ENCODE measurements at places on chromosomes 11 and 22.
A peak's percentile ranks its signal among the peaks of the same experiment; 100 is the strongest.

DNA sequence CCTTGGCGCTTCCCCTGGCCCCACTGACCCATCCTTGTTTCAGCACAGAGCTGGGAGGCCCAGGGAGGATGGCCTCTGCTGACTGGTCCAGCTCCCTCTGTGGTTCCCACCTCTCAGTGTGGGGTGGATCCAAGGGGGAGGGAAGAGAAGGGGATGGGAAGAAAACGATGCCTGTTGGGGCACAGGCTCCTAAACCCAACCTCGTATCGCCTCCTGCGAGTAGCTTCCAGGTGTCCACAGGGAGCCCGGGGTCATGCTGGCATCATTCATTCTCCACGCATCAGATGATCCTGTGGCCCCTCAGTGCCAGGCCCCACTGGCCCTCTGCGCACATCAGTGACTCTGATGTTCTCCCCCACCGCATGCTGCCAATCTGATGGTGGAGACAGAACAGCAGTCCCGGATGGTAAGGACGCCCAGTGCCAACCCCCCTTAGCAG is 5.1 kb downstream of the MYEOV start:
- DNase-seq, result no peak

DNA sequence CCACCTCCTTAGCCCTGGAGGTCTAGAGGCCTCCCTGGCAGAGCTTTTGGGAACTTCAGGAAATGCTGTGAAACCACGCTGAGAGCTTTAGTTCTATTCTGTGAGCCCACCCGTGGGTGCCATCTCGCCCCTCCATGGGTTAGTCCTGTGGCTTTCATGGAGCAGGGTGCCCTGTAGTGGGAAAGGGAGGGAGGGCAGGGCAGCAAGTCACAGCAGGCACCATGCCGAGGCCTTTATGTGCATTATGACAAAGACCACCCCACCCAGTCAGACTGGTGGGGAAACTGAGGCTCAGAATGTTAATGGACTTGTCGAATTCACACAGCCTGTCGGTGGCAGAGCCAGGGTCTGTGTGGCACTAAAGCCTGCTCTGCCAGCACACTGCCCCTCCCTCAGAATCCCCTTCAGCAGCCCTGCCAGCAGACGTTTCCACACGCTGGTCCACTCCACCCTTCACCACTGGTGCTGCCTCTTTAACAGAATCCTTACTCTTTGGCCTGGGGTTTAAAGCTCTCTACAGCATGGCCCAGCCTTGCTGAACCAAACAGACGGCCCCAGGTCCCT is 13.4 kb downstream of the TMPRSS13 start:
- no peak for DNase-seq

GRCh38 chr22:46025973-46026898 is 49.3 kb upstream of the WNT7B start:
- DNase-seq, result no peak

DNA sequence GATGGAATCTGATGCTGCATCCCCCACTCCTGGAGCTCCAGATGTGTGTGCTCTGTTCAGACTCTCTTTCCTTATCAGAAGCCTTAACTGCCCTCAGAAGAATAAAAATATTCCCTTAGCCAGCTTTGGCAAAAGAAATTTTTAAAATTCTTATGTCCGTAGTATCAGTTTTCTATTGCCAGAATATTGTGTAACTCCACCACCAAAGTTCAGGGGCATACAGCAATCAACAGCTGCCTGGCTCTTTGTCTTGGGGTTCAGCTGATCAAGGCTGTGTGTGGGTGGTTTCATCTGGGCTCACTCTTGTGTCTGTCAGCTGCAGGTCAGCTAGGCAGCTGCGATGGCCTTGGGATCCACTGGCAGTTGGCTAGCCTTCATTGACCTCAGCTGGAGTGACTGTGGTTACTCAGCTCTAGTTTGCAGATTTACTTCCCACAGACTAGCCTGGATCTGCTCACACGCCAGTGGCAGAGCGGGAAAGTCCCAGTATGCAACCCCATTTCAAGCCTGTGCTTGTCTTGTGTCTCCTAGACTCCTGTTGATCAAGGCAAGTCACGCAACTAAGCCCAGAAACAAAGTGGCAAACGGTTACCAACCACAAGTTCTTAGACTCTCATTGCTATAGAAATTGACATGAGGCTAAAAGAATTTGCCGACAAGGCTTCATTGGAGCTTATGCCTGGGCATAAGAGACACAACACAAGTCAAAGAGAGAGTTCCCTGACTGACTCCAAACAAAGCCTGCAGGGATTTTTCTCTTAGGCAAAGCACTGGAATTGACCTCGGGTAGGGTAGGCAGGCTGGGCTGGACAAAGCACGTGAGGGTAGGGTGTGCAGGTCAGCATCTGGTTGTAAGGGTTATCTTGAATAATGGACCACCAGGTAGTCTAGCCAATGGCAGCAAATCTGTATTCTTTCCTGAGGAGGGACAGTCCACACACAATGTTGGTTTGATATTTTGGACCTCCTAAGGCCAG is 7.5 kb downstream of the TMEM138 start:
- peak; percentile 75 for DNase-seq

- DNase-seq, result no peak
Measured at GRCh38 chr22:49547751-49548239, 279.9 kb downstream of the BRD1 start.

- DNase-seq, result no peak
Measured at GRCh38 chr11:20844216-20844615, 174.8 kb downstream of the NELL1 start.

DNA sequence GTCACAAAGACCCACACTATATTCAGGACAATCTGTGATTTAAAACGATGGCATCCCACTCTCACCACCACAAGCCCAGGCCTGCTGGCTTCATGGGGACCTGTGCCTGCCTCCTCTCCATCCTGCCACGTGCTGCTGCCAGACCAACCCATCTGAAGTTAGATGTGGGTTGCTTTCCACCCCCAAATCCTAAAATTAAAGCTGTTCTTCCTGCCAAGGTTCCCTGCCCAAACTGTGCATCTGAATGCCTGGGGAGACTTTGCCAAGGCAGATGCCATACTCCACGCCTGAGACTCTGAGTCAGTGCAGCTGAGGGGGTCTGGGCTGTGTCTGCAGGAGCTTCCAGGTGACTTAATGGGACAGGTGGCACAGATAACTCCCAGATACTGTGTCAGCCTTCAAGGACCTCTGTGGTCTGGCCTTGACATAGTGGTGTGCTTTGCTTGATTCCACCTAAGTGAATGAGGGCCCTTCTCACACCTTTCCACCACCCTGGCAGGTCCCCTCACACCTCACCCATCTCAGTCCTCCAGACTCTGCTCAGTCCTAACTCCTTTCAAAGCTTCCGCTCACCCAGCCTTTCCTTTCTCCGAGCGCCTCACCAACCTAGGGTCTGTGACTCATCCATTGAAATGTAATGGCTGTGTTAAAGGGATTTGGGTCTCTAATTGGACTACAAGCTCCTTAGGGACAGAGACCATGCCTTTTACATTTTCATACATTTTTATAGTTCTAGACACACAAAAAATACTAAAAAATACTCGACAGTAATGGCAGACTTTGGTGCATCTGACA is 18.6 kb downstream of the ADAMTS8 start:
- no peak for DNase-seq

GRCh38 chr22:27461470-27461869 is 340.1 kb downstream of the MN1 start:
- DNase-seq, result no peak

DNA sequence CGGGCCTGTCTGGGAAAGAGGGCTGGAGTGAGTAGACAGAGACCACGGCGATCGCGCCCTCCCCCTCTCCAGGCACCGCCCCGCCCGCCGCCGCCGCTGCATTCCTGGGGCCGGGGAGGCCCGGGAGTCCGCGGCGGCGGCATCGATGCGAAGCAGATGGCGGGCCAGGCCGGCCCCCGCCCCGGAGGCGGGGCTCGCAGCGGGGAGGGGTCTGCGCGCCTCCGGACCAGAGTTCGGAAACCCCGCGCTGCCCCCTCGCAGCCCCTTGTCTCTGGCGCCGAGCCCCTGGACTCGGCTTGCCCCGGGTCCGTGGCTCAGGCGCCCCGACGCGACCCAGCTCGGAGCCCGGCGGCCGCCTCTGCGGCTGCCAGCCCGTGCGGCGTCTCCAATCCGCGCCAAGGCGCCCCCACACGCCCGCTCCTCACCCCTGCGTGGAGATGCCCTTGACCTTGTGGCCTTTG is 1.3 kb downstream of the SCARF2 start:
- no peak for DNase-seq

GRCh38 chr11:15770798-15771414 is 585.4 kb downstream of the SOX6 start:
- DNase-seq, result peak; percentile 22

DNA sequence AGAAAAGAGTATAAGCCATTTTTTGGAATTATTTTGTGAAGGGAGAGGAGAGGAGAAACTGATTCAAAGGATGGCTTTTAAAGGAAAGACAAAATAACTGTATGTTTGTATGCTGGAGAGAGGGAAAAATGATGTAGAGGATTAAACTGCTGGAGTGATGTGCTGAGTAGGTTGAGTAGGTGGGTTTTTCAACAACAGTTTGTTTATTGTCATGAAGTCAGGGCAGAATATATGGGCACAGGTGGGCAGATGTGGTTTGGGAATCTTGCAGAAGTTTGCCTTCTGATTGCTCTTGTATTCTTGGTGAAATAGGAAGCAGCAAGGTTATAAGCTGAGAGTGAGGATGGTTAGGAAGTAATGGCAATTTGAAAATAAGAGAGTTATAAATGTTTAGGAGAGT is 12.1 kb downstream of the SYT9 start:
- DNase-seq, result no peak

GRCh38 chr11:62498031-62498430 is 48.6 kb downstream of the AHNAK start:
- no peak for DNase-seq

DNA sequence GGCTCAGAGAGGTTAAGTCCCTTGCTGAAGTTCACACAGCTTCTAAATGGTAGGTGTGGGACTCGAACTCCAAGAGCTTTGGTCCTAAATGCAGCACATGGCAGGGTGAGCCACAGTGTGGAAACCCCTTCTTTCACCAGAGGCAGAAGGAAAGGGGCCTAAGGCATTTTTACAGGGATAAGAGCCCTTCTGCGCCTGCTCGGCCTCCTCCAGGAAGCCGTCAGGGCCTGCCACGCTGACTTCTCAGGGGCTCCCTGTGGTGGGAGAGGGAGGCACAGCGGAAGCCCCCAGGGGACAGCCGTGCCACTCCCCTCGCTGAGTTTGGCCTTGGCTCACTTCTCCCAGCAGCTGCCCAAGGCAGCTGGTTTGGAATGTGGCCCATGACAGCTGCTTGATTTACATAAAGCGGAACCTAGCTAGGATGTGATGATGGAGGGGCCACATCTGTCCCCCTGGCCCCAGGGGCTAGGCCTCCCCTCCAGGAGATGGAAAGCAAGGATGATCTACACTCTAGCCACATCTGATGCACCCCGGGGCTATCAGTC is 35.4 kb downstream of the CD82 start:
- DNase-seq, result peak; percentile 29

GRCh38 chr11:119377112-119377901 is 4.2 kb downstream of the USP2 start:
- no peak for DNase-seq

DNA sequence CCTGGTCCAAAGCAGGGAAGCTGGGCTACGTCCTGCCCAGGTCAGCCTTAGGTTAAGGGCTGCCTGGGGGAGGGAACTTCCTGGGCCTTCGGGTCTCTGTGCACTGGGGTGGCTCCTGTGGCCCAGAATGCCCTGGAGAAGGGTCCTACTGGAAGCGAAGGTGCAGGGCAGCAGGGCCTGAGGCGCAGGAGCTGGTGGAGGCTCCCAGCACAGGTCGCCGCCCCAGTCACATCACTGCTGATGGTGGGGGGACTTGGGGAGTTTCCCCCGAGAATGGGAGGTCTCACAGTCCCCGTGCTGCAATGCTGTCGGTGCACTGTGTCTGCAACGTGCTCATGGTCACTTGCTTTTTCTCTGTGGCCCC is 815 bp upstream of the SMIM38 start:
- no peak for DNase-seq

- no peak for DNase-seq
Measured at GRCh38 chr11:14140991-14141390, 178.5 kb downstream of the SPON1 start.

DNA sequence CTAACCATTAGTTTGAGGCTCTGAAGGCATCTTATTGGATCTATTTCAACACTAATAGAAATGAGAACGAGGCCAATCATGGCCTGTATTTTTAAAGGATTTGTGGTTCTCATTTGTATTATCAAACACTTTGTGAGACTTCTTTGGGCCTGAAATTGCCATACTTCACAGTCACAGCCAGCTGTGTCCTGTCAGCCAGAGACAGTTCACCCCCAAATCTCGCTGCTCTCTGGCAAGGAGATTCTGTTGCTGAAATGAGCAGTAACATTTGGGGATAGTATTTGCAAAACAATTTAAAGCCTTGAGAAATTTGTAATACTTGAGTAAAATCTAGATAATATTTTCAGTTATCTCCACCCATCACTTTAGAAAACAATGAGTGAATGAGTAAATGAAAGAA is 26.9 kb upstream of the TENM4 start:
- no peak for DNase-seq

GRCh38 chr11:15289723-15290122 is 175.0 kb downstream of the INSC start:
- DNase-seq, result no peak

GRCh38 chr11:70176940-70177689 is 26.0 kb upstream of the FADD start:
- no peak for DNase-seq

Measured in MV-4-11 (cell line).